ENCODE measurements at places on chromosomes 11 and 22. TPM values are rescaled to one million over a fixed set of nuclear protein-coding genes. Genes with fewer than 3 reads are reported as not detected.
A peak's percentile ranks its signal among the peaks of the same experiment; 100 is the strongest.

DNA sequence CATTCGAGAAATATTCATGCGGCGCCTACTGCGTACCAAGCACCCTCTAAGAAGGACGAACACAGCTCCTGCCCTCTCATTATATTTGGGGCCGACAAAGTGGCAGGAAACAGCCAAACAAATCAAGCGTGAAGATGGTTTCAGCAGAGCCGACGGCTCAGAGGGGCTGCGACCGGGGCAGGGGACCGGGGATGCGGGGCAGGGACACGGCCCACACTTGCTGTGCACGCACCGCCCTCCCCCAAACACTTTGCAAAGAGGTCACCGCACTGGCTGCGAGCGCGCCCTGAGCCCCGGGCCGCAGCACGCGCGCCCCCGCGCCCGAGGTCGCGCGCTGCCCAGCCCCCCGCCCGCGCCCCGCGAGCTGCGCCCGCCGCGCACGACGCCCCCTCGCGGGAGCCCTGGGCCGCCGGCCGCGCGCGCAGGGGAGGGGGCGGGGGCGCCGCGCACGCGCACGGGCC is 255 bp upstream of the SYNGR1 start:
- DNase-seq: no peak

- DNase-seq: no peak
These were observed 54.4 kb downstream of the BBOX1 start for GRCh38 chr11:27095059-27095458.

- DNase-seq: no peak
These were observed 266.4 kb downstream of the KCNA4 start for GRCh38 chr11:29750392-29750791.

- no peak for DNase-seq
These were observed 33.3 kb downstream of the RBFOX2 start for GRCh38 chr22:35995348-35995747.

- DNase-seq: no peak
These were observed 68.8 kb downstream of the CECR2 start for GRCh38 chr22:17438026-17438425.

GRCh38 chr11:35838071-35838470 is 105.8 kb upstream of the LDLRAD3 start:
- no peak for DNase-seq

DNA sequence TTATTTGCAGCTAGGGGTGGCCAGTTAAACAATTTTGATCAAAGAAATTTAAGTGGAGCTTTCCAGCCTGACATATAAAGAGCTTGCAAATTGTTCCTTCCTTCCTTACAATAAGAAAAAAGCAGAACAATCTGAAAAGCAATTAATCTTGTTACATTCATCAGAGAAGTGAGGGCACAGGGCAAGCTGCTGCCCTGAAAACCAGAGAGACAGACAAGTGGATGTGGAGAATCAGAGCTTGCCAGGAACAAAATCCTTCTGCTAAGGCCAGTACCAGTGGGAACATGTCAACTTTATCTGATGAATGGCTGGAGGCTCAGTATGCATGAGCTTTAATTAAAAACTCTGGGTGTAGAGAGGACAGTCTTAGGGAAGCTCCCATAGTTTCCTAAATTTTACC is 8.8 kb downstream of the CCDC179 start:
- no peak for DNase-seq

DNA sequence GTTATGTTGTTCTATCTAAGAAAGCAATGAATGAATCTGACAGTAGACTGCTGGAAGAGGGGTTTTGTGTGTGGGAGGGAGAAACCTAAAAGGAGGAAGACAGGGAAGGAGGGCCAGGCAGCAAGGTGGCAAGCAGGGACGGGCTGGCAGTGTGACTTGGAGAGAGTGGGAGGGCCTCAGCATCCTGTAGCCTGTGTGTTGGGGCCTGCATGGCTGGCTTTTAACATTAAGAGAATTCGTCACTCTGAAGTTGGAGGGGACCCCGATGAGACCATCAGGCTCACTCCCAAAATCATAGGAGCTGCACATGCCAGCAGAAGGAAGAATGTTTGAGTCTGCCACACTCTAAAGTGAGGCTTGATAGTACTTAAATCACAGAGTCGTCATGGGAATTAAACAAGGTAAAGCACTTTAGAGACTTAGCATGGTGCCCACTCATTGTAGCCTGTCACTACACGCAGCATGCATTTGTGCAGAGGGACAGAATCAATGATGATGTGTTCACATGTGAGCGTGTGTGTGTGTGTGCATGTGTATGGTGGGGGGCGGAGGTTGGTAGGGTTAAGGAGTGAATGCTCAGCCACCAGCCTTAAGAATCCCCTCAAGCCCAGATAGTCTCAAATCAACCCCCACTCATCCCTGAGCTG is 199.5 kb downstream of the TENM4 start:
- DNase-seq: peak; percentile 20

- no peak for DNase-seq
These were observed 91.0 kb downstream of the CCDC83 start for GRCh38 chr11:85946221-85946620.

DNA sequence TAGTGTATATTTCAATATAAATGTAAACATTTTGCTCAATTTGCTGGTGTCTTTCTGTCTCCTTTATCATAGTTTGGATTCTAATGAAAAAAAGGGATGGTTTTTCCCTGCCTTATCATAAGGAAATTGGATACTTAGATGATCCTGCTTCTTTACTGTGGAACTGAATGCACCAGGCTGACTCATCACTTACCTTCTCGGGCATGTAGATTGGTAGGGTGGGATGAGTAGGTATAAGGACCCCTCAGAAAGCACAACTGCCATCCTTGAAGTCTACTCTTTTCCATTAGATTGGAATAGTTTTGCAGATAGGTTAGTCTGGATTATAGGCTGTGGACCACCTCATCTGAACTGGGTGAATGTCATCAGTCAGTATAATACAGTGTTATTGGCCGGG is 7.5 kb upstream of the SIDT2 start:
- no peak for DNase-seq

- no peak for DNase-seq
These were observed 4.4 kb downstream of the OR4S2 start for GRCh38 chr11:55652560-55652959.

DNA sequence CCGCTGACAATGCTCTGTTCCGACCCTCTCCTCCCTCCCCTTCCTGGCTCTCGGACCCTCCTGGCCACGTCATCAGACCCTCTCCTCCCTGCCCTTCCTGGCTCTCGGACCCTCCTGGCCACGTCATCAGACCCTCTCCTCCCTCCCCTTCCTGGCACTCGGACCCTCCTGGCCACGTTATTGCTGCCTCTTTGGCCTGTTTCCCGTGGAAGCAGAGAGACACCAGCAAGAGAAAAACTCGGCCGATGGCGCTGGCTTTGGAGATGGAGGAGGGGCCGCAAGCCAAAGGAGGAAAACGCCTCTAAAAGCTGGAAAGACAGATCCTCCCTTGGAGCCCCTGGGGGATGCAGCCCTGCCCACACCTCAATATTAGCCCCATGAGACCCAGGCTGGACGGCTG is 463.3 kb downstream of the BRD1 start:
- DNase-seq: no peak

- peak; percentile 51 for DNase-seq
These were observed 9.7 kb downstream of the CLMP start for GRCh38 chr11:123185326-123185725.

GRCh38 chr11:15873501-15873900 is 482.8 kb downstream of the SOX6 start:
- DNase-seq: no peak

- peak; percentile 68 for DNase-seq
These were observed 16.0 kb upstream of the PRG2 start for GRCh38 chr11:57406337-57406904.

GRCh38 chr11:73200256-73200655 is 17.8 kb upstream of the P2RY2 start:
- DNase-seq: no peak

GRCh38 chr11:66022401-66023185 is 3.7 kb downstream of the CATSPER1 start:
- DNase-seq: peak; percentile 87

The GP1BB gene
- total RNA-seq: 5.5 TPM

The IGSF22 gene
- total RNA-seq: 1.1 TPM

The CASP5 gene
- not detected for total RNA-seq

The CDC42BPG gene
- total RNA-seq: 1.2 TPM

The LIF gene
- 0.78 TPM for total RNA-seq

The MOGAT2 gene
- not detected for total RNA-seq

The NOX4 gene
- 9.4 TPM for total RNA-seq

The ANO5 gene
- 58.4 TPM for total RNA-seq

The WNT7B gene
- total RNA-seq: not detected

The OR8G5 gene
- not detected for total RNA-seq

Measured in cardiac septum (tissue), 1 donor.